SJSA1 (cell line): ENCODE measurements at places on chromosomes 1 and 21. TPM values are rescaled to one million over a fixed set of nuclear protein-coding genes. Genes with fewer than 3 reads are reported as not detected.
A peak's percentile ranks its signal among the peaks of the same experiment; 100 is the strongest.

- DNase-seq: no peak
- no peak overlapping the region for H3K4me3 ChIP-seq
- no peak overlapping the region for H3K27ac ChIP-seq
- peaks cover 24% of the 10 kb centered on the region for H3K4me1 ChIP-seq
Observed at GRCh38 chr1:32249831-32250525, 1.1 kb upstream of the LCK start.

DNA sequence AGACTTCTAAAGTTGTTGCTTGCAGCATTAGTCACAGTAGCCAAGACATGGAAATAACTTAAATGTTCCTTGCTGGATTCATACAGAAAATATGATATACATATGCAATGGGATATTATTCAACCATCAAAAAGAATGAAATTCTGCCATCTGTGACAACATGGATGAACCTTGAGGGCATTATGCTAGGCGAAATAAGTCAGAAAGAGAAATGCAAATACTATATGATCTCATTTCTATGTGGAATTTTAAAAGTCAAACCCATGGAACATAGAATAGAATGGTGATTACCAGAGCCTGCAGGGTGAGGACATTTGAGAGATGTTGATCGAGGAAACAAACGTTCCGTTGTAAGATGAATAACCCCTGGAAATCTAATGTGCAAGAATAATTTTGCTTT, 43.0 kb downstream of the CRB1 start:
- no peaks in the 10 kb centered on the region; the same call in 1 of the 2 replicates for H3K4me1 ChIP-seq
- H3K27ac ChIP-seq: no peak overlapping the region
- H3K36me3 ChIP-seq: no peaks in the 10 kb centered on the region
- no peaks in the 10 kb centered on the region for H3K27me3 ChIP-seq

DNA sequence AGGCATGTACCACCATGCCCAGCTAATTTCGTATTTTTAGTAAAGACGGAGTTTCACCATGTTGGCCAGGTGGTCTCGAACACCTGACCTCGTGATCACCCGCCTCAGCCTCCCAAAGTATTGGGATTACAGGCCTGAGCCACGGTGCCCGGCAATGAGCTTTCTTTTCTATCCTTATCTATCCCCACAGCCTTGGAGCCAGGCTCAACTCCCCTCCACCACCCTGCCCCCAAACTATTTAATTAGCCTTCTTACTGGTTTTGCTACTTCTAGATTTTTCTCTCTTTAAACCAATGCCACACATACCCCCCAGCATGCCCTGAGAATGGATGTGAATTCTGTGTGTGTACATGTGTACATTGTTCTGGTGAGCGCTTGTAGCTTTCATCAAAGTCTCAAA, 5.7 kb upstream of the VANGL2 start:
- H3K4me3 ChIP-seq: no peak overlapping the region
- peaks cover 4% of the 10 kb centered on the region; the same call in 1 of the 2 replicates for H3K27me3 ChIP-seq
- no peaks in the 10 kb centered on the region for H3K36me3 ChIP-seq
- DNase-seq: no peak

FLG2 gene
- not detected in 2 replicates for total RNA-seq

RGS13 gene
- total RNA-seq: not detected in 2 replicates

- no peaks in the 10 kb centered on the region for H3K27me3 ChIP-seq
- H3K27ac ChIP-seq: no peak overlapping the region
- no peak overlapping the region for H3K4me3 ChIP-seq
- no peak for DNase-seq
- H3K4me1 ChIP-seq: no peaks in the 10 kb centered on the region
- peaks cover 26% of the 10 kb centered on the region for H3K36me3 ChIP-seq
Observed at GRCh38 chr1:161848676-161849075, 82.6 kb downstream of the ATF6 start.

LCE2A gene
- total RNA-seq: not detected in 2 replicates

RERE gene
- 15.7 and 25.4 TPM in 2 replicates for total RNA-seq

DNA sequence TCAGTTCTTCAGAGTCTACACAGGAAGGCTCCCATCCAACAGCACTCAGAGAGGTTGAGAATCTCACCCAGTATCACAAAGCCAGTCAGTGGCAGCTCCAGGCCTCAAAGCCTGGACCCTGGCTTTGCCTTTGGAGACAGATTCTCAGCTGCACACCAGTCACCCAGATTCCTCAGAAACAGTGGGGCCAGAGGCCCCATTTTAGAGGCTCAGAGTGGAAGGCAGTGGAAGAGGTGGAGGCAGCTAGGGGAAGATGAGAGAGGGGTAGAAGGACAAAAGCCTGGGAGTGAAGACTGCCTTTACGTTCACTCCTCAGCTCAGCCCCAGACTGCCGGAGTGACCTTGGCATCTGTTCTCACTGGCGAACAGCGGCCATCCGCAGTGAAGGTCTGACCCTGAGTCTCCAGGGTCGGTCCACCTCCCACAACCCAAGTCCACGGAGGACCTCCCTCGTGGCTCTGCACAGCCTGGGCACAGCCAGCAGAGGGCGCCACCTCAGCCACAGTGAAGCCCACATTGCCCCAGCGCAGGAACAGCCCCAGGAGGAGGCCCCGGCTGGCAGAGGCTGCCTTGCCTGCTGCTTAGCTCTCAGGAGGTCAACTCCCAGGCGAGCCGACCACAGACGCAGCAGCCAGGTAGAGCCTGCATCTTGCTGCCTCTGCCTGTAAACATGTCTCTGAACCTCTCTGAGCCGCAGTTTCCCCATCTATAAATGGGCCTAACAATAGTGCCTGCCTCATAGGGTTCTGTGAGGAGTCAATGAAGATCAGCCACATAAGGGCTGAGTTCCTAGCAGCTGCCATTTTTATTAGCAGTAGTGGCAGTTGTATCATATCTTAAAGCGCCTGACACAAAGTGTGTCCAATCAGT, 5.9 kb upstream of the FNDC5 start:
- H3K27ac ChIP-seq: no peak overlapping the region
- no peak overlapping the region for H3K4me3 ChIP-seq
- 0 out of 2 replicates have a peak, but pooled peaks cover 5% of the 10 kb centered on the region for H3K27me3 ChIP-seq
- peaks cover 8% of the 10 kb centered on the region for H3K4me1 ChIP-seq
- H3K36me3 ChIP-seq: no peaks in the 10 kb centered on the region

- no peaks in the 10 kb centered on the region for H3K4me1 ChIP-seq
- no peaks in the 10 kb centered on the region for H3K36me3 ChIP-seq
- DNase-seq: no peak
- H3K4me3 ChIP-seq: no peak overlapping the region
- H3K27me3 ChIP-seq: peaks cover 48% of the 10 kb centered on the region
Observed at GRCh38 chr21:33063375-33063883, 6.5 kb upstream of the OLIG1 start.

GRCh38 chr1:209208648-209209047, 374.9 kb upstream of the CAMK1G start:
- DNase-seq: no peak
- no peaks in the 10 kb centered on the region for H3K36me3 ChIP-seq
- peaks cover 6% of the 10 kb centered on the region; the same call in 1 of the 2 replicates for H3K27me3 ChIP-seq
- no peak overlapping the region for H3K4me3 ChIP-seq
- H3K4me1 ChIP-seq: peaks cover 10% of the 10 kb centered on the region

GRCh38 chr1:205244384-205244783, 16.6 kb downstream of the TMCC2 start:
- no peaks in the 10 kb centered on the region for H3K27me3 ChIP-seq
- peaks cover 17% of the 10 kb centered on the region for H3K4me1 ChIP-seq

DNA sequence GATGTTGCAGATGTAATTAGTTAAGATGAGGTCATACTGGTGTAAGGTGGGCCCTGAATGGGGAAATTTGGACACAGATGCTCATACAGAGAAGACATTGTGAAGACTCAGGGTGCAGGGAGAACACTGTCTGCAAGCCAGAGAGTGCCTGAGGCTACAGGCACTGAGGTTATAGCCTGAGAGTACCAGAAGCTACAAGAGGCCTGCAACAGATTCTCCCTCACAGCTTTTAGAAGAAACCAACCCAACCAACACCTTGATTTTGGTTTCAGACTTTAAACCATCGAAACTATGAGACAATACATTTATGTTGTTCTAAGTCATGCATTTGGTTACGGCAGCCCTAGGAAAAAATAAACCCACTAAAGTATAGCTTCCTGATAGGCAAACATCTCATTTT, 321.7 kb upstream of the USP25 start:
- H3K27me3 ChIP-seq: no peaks in the 10 kb centered on the region
- no peak overlapping the region for H3K4me3 ChIP-seq
- DNase-seq: no peak
- H3K27ac ChIP-seq: no peak overlapping the region

GPR3 gene
- total RNA-seq: 0.38 and 1.4 TPM in 2 replicates

LEFTY2 gene
- not detected in 2 replicates for total RNA-seq

GRCh38 chr1:233144434-233144833, 151.1 kb downstream of the PCNX2 start:
- no peak overlapping the region for H3K4me3 ChIP-seq
- no peak overlapping the region for H3K27ac ChIP-seq
- H3K36me3 ChIP-seq: no peaks in the 10 kb centered on the region

GRCh38 chr1:160154790-160155189, 3.4 kb downstream of the ATP1A4 start:
- H3K27ac ChIP-seq: no peak overlapping the region
- H3K4me1 ChIP-seq: peaks cover 23% of the 10 kb centered on the region
- DNase-seq: no peak
- H3K4me3 ChIP-seq: no peak overlapping the region
- no peaks in the 10 kb centered on the region for H3K36me3 ChIP-seq
- no peaks in the 10 kb centered on the region for H3K27me3 ChIP-seq

GRCh38 chr1:180896161-180896560, 16.5 kb upstream of the KIAA1614 start:
- H3K4me1 ChIP-seq: no peaks in the 10 kb centered on the region
- DNase-seq: no peak
- H3K27me3 ChIP-seq: no peaks in the 10 kb centered on the region
- H3K27ac ChIP-seq: no peak overlapping the region
- H3K4me3 ChIP-seq: no peak overlapping the region

GRCh38 chr1:236280438-236281197, 1.1 kb downstream of the ERO1B start:
- H3K4me3 ChIP-seq: peak overlapping the region; percentile 66
- peaks cover 21% of the 10 kb centered on the region for H3K27me3 ChIP-seq
- no peak overlapping the region for H3K27ac ChIP-seq
- peaks cover 8% of the 10 kb centered on the region; the same call in 1 of the 2 replicates for H3K4me1 ChIP-seq
- peak; percentile 4 for DNase-seq
- H3K36me3 ChIP-seq: no peaks in the 10 kb centered on the region

DNA sequence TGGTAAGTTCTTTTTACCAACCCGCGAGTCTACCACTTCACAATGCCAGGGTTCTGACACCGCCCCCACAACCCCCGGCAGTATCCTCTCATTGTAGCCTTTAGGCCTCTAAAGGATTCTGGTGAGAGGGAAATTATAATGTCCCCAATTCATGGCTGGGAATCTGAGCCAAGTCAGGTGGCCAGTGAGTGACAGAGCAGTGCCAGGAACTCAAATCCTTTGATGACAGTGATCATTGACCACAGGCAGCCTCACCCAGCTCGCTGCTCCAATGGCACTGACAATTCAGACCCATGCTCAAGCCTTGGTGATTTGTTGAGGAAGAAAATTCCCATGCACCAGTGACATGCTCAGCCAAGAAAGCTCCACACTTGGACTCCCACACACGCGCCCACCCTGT, 63.4 kb upstream of the CSF1 start:
- H3K36me3 ChIP-seq: no peaks in the 10 kb centered on the region
- H3K27ac ChIP-seq: no peak overlapping the region

DNA sequence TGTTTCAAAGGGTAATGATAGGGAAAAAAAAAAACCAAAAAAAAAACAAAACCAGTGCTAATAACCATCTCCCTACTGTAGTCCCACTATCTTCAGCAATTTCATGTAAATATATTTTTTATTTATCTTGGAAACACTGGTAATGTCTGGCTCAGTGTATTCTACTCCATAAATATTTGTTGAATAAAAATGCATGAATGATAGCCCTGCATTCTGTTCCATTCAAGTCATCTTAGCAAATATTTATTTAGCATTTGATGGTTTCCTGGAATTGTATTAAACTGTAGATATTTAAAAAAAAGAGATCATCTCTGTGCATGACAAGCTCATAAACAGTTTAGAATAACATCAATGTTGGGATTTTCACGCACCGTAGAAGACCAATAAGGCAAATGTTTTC, 24.2 kb downstream of the IL23R start:
- no peak for DNase-seq
- H3K4me3 ChIP-seq: no peak overlapping the region
- H3K27me3 ChIP-seq: no peaks in the 10 kb centered on the region; the same call in 1 of the 2 replicates
- H3K4me1 ChIP-seq: no peaks in the 10 kb centered on the region; the same call in 1 of the 2 replicates

LRRC7 gene
- total RNA-seq: 0.29 and 0.31 TPM in 2 replicates

GRCh38 chr1:23646091-23646490, 45.5 kb upstream of the RPL11 start:
- no peaks in the 10 kb centered on the region for H3K36me3 ChIP-seq
- DNase-seq: no peak
- peaks cover 16% of the 10 kb centered on the region for H3K27me3 ChIP-seq
- no peak overlapping the region for H3K27ac ChIP-seq

MROH7 gene
- total RNA-seq: not detected in 2 replicates

DNA sequence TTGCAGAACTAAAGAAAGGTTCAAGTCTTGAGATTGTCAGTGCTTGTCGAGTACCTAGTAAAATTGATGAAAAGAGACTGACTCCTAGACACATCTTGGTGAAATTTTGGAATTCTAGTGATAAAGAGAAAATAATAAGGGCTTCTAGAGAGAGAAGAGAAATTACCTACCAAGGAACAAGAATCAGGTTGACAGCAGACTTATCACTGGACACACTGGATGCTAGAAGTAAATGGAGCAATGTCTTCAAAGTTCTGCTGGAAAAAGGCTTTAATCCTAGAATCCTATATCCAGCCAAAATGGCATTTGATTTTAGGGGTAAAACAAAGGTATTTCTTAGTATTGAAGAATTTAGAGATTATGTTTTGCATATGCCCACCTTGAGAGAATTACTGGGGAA, 16.3 kb downstream of the L1TD1 start:
- H3K27me3 ChIP-seq: no peaks in the 10 kb centered on the region
- no peak for DNase-seq
- H3K36me3 ChIP-seq: no peaks in the 10 kb centered on the region
- no peak overlapping the region for H3K4me3 ChIP-seq

LCE5A gene
- not detected in 2 replicates for total RNA-seq

DNA sequence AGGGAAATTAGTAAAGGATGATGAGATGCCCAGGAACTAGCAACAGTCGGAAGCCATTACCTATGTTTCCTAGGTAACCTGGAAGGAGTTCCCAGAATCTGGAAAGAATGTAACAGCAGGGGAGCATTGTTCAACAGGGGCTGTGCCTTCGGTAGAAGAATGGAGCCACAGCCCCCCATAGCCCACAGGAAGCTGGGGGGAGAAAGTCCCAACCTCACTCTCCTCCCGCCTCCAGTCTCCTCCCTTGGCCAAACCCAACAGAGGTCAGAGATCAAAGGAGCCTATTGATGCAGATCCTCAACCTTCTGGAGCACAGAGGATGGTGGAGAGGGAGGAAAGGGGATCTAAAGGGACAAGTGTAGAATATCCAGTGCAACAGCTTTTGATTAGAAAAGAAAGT, 131.5 kb upstream of the SLC44A3 start:
- DNase-seq: no peak
- H3K4me1 ChIP-seq: peaks cover 23% of the 10 kb centered on the region
- no peaks in the 10 kb centered on the region for H3K36me3 ChIP-seq
- no peak overlapping the region for H3K27ac ChIP-seq

DNA sequence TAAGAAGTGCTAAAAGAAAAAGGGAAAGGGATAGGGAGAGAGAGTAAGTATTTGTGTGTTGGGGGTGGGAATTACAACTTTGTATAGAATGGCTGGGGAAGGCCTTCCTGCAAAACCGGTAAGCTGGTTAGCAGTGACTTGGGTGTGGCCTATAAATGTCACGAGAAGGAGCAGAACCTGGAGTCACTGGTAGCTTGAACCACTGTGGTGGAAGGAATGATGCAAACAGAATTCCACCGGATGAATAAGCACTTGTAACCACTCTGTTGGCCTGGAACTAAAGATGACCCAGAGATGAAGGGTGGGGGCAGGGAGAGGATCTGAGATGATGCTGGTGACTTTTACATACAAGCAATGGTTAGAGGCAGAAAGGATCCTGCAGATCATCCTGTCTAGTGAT, 8.9 kb downstream of the XKR8 start:
- H3K27me3 ChIP-seq: no peaks in the 10 kb centered on the region
- H3K36me3 ChIP-seq: peaks cover 36% of the 10 kb centered on the region
- H3K4me3 ChIP-seq: no peak overlapping the region

PTPRF gene
- 11.0 and 11.5 TPM in 2 replicates for total RNA-seq
